ENCODE measurements at places on chromosomes 3 and 15.

GRCh38 chr3:65538101-65538500, 500.6 kb downstream of the MAGI1 start:
- no peak for DNase-seq

DNA sequence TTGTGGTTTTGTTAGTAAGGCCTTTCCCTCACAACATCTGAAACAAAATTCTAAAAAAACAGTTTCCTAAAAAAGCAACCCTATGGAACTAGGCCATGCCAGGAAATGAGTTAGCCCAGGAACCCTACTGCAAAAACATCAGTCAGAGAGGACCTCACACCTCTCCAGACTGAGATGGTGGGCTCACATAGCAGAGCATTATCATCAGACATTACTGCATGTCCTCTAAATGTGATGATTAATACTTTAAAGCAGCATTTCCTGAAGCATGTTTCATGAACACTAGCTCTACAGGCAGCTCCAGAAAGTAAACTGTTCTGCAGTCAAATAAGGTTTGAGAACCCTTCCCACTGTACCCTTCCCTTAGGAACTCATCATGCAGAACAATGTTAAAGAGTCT, 232.3 kb upstream of the MRPL3 start:
- no peak for DNase-seq

GRCh38 chr3:133300102-133300501, 99.8 kb upstream of the BFSP2 start:
- peak; percentile 25 for DNase-seq

GRCh38 chr3:100374521-100374920, 26.4 kb downstream of the TOMM70 start:
- no peak for DNase-seq

GRCh38 chr3:9590282-9590791, 36.7 kb upstream of the LHFPL4 start:
- no peak for DNase-seq

GRCh38 chr15:41892621-41893421, 1.0 kb downstream of the SPTBN5 start:
- peak; percentile 20 for DNase-seq

- DNase-seq: no peak
Measured at GRCh38 chr3:58167431-58168351, 43.1 kb downstream of the DNASE1L3 start.

- no peak for DNase-seq
Measured at GRCh38 chr3:197775317-197775716, 15.7 kb upstream of the LRCH3 start.

GRCh38 chr3:24707936-24708335, 213.3 kb upstream of the THRB start:
- DNase-seq: no peak

GRCh38 chr15:62907275-62907674, 135.3 kb upstream of the TPM1 start:
- DNase-seq: no peak

- no peak for DNase-seq
Measured at GRCh38 chr15:40010686-40011085, 28.3 kb downstream of the SRP14 start.

DNA sequence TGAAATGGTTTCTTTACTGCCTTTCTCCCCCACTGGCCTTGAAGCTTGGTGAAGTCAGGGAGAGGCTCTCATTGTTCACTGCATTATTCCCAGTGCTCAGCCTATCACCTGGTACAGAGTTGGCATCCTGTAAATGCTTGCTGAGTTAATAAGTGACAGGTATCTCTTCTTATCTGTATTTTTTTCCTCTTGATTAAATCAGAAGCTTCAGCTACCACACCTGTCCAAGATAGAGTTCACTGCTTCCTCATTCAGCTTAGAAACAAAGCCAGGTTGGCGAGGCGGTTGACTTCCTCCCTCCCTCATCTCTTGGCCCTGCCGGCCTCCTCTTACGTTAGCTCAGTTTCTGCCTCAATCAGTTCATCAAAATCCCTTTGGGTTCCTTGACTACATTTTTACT, 142.8 kb downstream of the LIPC start:
- no peak for DNase-seq

DNA sequence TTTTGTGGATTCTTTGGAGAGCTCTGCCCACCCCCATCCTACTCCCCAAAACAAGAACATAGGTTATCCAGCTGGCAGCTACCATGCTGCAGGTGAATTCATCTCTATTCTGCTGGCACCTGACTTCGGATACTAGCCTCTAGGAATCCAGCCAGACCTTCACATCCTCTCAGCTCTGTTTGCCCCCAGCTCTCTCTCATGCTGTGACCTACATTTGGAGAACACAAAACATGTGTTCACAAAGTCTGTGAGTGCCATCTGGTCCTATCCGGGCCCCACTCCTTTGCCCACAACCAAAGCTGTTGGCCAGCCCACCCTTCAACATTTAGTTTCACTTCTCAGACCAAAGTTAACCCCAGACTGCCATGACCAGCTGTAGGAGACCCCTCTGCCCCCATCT, 89.4 kb upstream of the C3orf80 start:
- DNase-seq: no peak

GRCh38 chr15:76366714-76367113, 30.1 kb downstream of the ISL2 start:
- peak; percentile 71 for DNase-seq

DNA sequence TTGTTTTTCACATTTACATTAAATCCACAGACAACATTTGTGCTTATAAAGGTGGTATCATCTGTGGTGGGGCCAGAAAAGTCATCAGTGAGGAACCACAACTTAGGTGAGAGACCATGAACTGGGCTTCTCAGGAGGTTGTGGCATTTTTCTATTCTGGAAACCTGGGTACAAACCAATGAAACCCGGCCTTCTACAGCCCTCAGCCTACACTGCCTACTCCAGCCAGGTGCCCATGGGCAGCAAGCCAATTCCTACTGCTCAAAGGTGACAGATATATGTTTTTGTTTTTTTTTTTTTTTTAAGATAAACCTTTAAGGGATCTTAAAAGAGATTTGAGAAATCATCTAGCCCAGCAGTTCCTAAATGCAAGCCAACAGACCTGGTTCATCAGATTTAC, 20.3 kb downstream of the SPG21 start:
- no peak for DNase-seq

GRCh38 chr3:64441861-64442260, 216.6 kb upstream of the PRICKLE2 start:
- DNase-seq: no peak

GRCh38 chr15:63833021-63833696, 589 bp downstream of the HERC1 start:
- no peak for DNase-seq

DNA sequence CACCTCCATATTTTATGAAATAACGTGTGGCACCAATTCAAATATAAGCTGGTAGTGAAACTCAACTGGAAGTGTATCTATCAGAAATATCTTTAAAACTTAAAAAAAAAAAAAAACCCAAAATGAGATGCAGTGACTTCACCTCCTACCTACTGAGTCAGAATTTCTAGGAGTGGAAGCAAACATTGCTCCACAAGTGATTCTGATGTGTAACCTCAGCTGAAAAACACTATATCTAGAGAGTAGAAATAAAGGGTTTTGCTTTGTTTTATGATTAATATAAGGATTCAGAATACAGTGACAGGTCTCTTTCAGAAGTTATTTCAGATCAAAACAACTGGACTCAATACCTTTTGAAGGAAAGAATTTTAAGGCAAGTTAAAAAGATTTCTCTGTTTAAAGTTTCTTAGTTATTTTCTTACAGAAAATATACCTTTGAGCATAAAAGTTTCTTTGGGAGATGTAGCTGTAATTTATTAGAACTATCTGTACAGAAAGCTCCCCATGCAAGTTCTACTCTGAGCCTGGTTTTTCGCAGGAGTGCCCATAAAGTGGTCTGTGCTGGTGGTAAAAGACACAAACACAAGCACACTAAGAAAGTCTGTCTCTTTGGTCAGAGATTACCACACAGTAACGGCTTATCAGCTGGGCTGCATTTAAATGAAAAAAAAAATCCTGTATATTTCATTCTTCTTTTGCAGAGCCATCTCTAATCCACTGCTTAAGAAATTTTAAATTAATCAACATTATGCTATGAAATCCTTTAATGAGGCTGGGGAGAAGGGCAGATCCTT, 59.9 kb upstream of the PPIB start:
- no peak for DNase-seq

- DNase-seq: no peak
Measured at GRCh38 chr15:69320977-69321554, 22.4 kb downstream of the PAQR5 start.

- no peak for DNase-seq
Measured at GRCh38 chr15:60020736-60021135, 16.6 kb downstream of the FOXB1 start.

All from COR-L47 (cell line).